Astrocyte of the cerebellum (primary cell): ENCODE measurements at places on chromosomes 5 and 9.

DNA sequence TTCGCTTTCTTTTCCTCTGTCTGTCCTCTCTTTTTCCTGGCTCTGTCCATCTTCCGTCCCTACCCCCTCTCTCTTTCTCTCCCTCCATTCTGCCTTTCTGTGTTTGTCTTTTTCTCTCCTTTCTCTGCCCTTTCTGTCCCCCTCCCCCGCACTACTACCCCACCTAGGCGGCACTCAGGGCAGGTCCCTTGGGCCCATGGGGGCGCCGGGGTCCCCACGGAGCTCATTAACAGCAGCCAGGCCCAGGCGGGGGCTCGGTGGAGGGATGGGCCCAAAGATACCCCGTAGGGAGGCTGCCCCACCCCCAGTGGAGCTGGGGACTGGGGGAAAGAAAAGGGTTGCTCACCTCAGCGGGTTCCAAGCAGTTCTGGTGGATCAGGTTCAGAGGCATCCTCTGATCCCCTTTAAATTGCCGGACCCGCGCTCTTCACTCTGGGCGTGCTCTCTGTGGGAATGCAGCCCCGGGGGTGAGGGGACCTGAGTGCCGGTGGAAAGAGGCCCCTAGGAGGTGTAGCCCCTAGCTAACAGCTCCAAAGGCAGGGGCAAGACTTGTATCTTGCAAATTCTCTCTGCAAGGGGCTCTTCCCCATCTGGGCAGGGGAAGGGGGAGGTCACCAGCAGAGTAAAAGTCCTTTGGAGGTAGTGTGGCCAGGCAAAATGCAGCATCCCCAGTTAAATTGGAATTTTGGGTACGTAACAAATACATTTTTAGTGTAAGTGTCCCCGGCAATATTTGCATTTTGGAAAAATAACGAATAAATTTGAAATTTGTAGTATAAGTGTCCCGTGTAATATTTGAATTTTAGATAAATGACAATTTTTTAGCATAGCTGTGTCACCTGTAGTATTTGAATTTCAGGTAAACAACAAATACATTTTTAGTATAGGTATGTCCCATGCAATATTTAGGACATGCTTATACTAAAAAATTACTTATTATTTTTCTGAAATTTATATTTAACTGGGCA lies 7.4 kb downstream of the LHX2 start:
- no peak for DNase-seq

- DNase-seq = no peak
Observed at GRCh38 chr5:112418659-112419163, 366 bp downstream of the EPB41L4A start.

- DNase-seq = no peak
Observed at GRCh38 chr5:158715592-158715991, 384.1 kb downstream of the EBF1 start.

GRCh38 chr5:1819458-1819857 lies 18.3 kb downstream of the NDUFS6 start:
- no peak for DNase-seq

GRCh38 chr5:67331296-67331925 lies 134.8 kb upstream of the CD180 start:
- DNase-seq = no peak

DNA sequence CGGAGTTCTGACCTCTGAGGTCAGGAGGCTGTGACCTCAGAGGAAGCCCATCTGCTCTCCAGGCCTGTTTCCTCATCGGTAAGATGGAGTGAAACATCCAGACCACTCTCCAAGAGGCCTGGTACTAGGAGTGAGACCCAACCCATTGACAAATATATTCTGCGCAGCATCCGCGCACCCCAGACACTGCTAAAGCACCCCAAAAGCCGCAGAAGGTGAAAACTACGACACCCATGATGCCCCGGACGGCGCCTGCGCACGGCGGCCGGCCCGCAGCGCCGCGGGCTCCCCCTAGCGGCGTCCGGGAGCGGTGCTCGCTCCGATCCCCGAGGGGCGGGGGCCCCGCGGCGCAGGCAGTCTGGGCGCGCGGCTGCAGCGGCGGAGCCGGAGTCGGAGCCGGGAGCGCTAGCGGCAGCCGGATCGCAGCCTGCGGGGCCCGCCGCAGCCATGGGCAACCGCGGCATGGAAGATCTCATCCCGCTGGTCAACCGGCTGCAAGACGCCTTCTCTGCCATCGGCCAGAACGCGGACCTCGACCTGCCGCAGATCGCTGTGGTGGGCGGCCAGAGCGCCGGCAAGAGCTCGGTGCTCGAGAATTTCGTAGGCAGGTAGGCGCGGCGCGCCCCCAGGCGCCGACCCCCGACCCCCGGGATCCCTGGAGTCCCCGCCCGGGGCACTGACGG lies at the start of gene DNM1:
DNM1 (plus strand) TSS at position 356 of the 683 bp plus-strand sequence; CDS start at position 448, 92 bp downstream.
- no peak for DNase-seq

- no peak for DNase-seq
Observed at GRCh38 chr9:77710316-77710715, 62.2 kb upstream of the GNA14 start.

- no peak for DNase-seq
Observed at GRCh38 chr9:2420543-2420942, 201.0 kb upstream of the VLDLR start.

DNA sequence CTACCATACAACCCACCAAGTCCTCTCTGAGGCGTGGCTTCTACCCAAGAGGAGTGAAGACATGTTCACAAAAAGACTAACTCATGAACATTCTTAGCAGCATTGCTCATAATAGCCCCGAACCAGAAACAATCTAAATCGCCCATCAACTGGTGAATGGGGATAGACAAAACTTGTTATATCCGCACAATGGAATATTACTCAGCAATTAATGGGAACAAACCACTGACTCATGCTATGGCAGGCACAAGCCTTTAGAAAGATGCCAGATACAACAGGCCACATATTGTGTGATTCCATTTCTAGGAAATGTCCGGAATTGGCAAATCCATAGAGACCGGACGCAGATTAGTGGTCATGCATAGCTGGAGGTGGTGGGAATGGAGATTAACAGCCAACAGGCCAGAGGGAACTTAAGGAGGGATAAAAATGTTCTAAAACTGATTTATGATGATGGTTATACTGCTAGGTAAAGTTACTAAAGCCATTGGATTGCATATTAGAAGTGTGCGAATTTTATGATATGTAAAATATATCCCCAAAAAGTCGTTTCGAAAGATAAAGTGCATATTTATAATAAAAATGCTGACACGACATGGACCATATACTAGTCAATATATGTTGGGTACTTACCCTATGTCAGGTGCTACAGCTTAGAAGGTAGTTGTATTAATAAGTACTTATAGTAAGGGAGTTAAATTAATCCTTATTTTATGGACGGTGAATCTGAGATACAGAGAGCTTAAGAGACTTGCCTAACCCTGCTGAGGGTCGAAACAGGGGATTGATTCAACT lies 55.4 kb downstream of the LHX2 start:
- DNase-seq = no peak

GRCh38 chr5:30239331-30240022 lies 954.0 kb upstream of the CDH6 start:
- no peak for DNase-seq

- DNase-seq = peak; percentile 75
Observed at GRCh38 chr5:177389241-177390169, 5.3 kb downstream of the SLC34A1 start.

GRCh38 chr9:75274781-75275180 lies 186.5 kb downstream of the OSTF1 start:
- DNase-seq = no peak

- DNase-seq = no peak
Observed at GRCh38 chr5:115325296-115325959, 29.0 kb upstream of the CCDC112 start.

DNA sequence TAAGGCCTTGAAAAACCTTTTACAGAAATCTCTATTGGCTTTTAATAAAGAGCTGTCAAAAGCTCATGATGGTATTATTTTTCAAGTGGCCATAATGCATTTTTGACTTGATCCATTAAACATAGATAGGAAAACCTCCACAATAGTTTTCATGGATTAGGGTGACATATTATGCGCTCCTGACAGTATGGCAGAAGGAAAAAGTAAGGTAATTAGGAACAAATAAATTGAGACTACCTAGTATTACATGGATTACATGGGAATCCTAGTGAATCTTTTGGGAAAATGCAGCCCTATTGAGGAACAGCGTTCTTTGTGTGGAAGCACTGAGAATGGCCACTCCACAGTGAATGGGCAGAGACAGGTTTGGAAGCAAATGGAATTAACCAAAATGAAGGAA lies 171.2 kb downstream of the TRPM3 start:
- DNase-seq = no peak

DNA sequence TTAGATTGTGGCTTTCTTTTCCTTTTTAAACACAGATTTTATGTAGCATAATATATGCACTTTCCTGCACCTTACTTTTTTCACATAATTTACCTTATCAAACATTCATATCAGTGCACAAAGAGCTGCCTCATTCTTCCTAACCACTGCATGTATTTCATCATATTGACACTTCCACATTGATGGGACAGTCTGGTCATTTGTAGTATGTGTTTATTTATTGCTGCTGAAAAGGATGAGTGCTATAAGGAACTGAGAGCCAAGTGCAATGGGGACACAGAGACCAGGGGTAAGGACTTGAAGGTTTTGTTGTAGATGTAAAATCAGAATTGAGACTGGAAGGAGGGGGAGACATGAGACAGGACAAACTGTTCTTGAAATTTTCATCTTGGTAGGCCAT lies 193.8 kb downstream of the SMARCA2 start:
- DNase-seq = no peak

DNA sequence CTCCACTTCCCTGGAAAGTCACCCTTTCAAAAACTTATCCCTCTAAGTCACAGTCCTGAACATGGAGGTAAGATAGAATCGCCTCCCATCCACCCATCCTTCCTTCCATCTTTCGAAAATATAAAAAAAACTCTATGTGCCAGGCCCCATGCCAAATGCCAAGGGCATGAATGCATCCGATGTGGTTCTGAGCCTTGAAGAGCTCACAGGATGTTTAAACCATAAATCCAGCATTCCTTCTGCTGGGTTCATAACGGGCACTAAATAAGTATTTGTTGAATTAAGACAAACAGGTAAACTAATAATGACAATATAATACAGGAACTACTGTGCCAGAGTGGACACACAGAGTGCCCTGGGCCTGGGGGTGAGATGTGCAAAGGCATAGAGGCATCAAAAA lies 147.3 kb downstream of the TTLL11 start:
- DNase-seq = no peak

DNA sequence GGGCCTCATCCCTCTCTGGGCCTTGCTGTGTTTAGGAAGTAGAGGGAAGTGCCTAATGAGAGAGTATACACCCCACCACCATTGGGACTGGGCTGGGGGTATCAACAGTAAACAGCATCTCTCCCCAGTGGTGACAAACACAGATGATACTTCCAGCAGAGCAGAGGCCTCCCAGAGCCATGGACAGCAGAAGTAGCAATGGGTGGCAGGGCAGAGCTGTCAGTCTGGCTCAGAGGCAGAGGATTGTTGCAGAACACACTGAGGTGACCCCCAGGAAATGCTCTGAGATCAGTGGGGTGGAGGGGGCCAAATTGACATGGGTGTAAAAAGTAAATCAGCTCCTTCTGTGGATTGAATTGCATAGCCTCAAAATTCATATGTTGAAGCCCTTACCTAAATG lies 12.1 kb upstream of the P4HA2 start:
- DNase-seq = no peak

DNA sequence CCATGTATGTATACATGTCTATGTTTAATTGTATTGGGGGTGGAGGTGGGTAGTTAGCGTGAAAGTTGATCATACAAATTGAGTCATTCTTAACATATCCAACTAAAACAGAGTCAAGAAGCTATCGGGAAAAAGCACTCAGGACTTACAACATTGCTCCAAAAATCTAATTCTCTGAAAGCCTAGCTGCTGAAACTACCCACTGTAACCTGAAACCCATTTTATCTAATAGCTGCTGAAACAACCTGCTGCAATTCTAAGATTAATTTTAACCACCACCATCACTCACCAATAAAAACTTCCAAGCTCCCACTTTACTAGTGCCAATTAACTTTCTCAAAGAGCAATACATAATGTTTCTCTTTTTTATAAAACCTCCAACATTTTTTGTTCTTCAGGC lies 32.2 kb downstream of the KCNV2 start:
- DNase-seq = no peak

DNA sequence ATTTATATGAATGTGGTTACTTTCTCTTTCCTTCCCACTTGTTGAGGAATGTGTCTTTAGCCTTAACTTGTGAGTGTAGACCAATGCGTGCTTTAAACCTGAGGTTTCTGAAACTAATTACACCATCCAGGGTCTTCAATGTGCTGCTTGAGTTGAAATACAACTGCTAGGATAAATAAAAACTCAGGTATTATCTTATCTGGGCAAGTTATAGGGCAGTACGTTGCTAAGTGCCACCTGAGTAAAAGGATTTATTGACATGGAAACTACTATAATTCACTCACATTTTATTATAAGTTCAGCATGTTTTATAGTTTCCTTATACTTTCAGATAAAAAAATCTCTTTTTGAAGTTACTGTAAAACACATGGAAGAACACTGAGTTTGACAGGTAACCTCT lies 1136.8 kb upstream of the NUDT12 start:
- DNase-seq = no peak

- peak; percentile 53 for DNase-seq
Observed at GRCh38 chr5:125026867-125027731, 280.7 kb upstream of the ZNF608 start.

- no peak for DNase-seq
Observed at GRCh38 chr5:26889815-26890214, 148.6 kb downstream of the CDH9 start.

- DNase-seq = no peak
Observed at GRCh38 chr9:87564111-87564510, 66.4 kb downstream of the DAPK1 start.

GRCh38 chr9:3879315-3879714 lies 353.5 kb upstream of the RFX3 start:
- no peak for DNase-seq

DNA sequence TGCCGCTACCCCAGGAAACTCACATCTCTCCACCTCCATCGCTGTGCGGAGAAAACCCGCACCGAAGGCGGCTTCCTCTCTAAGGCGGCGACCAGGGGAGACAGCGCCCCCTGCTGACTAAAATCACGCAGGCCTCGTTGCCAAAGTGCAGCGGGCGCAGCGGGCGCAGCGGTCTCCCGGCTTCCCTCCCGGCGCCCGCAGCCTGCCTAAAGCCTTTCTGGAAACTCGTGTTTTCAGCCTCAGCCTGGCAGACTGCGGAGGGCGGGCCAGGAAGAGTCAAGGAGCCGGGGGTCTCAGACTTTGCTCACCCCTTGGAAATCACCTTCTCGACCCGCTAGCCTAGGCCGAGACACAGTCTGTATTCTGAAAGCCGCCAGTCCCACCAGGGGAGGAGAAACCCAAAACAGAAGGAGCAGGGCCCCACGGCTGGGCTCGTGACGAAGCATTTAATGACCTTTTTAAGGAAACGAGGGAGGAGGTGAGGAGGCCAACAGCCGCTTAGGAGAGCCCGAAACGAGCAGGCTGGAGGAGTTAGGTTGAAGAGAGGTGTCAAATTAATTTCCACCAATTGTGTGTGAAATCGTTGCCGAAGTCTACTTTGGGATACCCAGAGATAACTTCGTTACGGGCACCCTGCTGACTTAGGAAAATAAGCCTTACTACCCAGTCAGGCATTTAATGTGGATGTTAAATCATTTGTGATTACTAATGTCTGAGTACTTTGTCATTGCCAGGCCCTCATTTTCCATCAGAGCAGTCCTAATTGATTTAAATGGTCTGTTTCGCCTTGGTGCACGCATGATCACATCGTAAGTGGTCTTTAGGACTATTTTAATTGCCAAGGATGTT lies 7.3 kb upstream of the FOXB2 start:
- no peak for DNase-seq

- no peak for DNase-seq
Observed at GRCh38 chr5:79573983-79574890, 38.0 kb upstream of the TENT2 start.
